Dermis blood vessel endothelial cell (primary cell): ENCODE measurements at places on chromosomes 12 and 14. TPM values are rescaled to one million over a fixed set of nuclear protein-coding genes. Genes with fewer than 3 reads are reported as not detected.

The RXYLT1 gene
- 11.1 and 12.8 TPM in 2 replicates for total RNA-seq

DNA sequence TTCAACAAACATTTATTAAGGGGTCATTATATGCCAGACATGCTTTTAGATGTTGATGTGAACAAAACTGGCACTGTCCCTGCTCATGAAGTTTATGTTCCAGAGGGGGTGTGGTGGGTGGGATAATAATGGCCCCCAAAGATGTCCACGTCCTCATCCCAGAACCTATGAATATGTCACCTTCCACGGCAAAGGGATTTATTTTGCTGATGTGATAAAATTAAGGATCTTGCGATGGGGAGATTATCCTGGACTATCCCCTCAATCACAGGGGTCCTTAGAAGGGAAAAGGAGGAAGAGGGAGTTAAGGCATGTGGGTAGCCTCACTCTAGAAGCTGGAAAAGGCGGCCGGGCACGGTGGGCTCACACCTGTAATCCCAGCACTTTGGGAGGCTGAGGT lies 1.7 kb upstream of the SLC48A1 start:
- DNase-seq: no peak

DNA sequence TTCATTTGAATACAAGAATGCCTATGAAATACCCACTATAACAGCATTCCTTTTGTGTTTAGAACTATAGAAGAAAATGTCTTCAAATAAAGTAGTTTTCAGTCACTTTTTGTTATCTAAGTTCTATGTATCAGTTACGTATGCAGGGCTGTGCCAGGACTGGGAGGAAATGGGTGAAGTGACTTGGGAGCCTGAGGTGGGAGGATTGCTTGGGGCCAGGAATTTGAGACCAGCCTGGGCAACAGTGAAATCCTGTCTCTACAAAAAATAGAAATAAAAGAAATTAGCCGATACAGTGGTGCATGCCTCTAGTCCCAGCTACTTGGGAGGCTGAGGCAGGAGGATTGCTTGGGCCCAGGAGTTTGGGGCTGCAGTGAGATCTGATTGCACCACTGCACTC lies 22.9 kb upstream of the MANSC4 start:
- DNase-seq: no peak

GRCh38 chr12:2475984-2476383 lies 318.8 kb upstream of the FKBP4 start:
- DNase-seq: no peak

The PPP1R36 gene
- total RNA-seq: 0.68 and 1.3 TPM in 2 replicates

GRCh38 chr12:93778306-93778705 lies 101.1 kb downstream of the CRADD start:
- peak; percentile 84 for DNase-seq

The MAP1LC3B2 gene
- total RNA-seq: 0.19 TPM in 1 of 2 replicates, not detected in the other

DNA sequence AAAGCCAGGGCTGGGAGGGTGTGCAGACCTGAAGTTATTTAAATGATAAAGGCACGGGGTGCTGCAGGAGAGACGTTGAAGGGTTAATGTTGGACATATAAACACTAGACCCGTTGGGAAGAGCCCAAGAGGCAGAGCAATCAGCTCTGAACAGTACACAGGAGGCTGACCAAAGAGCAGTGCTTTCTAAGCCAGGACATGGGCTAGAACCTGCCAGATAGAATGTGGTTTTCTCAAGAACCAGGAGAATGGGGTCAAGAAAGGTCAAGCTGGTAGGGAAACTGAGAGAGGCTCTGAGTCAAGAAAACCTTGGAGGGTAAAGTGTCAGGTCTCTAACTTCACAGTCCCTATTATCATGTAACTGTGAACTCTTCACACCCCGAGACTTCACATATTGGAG lies 143.2 kb upstream of the EEA1 start:
- DNase-seq: no peak

- DNase-seq: no peak
These were observed 337 bp downstream of the ZC2HC1C start for GRCh38 chr14:75069811-75070145.

- DNase-seq: peak; percentile 75
These were observed 20.5 kb upstream of the GUCY2C start for GRCh38 chr12:14716848-14717444.

The LYZ gene
- not detected in 2 replicates for total RNA-seq

GRCh38 chr12:50174971-50175715 lies 8.0 kb upstream of the CERS5 start:
- peak; percentile 89 for DNase-seq

The PLCZ1 gene
- total RNA-seq: not detected in 2 replicates

The DDN gene
- total RNA-seq: under 0.01 and 0.19 TPM in 2 replicates

DNA sequence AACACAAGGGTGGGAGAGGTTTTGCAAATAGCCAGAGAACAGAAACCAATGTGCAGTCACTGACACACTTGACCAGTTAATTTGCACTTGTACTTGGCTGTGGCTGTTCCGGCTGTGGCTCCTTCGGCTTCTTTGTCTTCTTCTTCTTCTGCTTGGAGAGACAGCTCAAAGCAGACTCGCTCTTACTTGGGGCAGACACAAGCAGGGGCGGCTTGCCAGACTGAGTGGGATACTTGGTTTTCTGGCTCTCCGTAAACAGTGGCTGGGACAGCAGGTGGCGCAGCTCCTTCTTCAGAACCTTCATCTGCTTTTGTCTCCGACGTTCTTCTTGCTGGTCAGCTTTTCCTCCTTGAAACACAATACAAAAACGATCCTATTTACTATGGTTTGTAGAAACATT lies 25.0 kb downstream of the OTUB2 start:
- DNase-seq: peak; percentile 67

- peak; percentile 19 for DNase-seq
These were observed 128.0 kb downstream of the BCAT1 start for GRCh38 chr12:24820872-24821271.

DNA sequence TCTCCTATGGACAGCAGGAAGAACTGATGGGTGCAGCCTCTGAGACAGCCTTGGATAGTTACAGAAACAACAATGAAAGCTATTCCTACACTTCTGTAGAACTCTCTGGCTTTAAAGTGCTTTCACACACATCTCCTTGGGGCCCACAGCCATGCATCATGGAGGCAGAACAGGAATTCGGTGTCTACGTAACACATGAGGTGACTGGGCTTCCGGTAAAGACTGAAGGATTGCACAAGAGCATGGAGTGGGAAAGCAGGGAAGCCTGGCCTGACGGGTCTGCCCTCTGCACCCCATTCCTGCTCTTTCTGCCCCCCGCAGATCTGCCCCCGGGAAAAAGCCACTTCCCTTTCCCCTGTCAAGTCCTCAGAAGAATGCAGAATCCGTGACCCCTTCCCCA lies 82.6 kb downstream of the VWF start:
- no peak for DNase-seq

DNA sequence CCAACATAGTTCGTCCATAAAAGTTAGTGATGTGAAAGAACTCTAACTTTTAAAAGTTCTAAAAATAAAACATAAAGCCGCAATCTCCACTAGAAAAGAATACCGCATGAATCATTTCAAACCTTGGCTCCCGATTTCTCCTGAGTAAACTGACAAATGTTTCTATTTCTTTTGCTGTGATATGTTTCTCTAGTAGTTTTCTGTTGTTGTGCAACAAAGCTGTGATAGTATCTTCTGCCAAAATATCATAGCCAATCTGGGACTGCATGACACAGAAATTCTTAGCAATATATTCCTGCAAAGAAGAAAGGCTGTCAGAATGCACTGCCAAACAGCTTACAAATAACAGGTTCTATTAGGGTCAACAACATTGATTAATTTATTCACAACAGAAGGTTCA lies 174.0 kb downstream of the ITPR2 start:
- DNase-seq: no peak

DNA sequence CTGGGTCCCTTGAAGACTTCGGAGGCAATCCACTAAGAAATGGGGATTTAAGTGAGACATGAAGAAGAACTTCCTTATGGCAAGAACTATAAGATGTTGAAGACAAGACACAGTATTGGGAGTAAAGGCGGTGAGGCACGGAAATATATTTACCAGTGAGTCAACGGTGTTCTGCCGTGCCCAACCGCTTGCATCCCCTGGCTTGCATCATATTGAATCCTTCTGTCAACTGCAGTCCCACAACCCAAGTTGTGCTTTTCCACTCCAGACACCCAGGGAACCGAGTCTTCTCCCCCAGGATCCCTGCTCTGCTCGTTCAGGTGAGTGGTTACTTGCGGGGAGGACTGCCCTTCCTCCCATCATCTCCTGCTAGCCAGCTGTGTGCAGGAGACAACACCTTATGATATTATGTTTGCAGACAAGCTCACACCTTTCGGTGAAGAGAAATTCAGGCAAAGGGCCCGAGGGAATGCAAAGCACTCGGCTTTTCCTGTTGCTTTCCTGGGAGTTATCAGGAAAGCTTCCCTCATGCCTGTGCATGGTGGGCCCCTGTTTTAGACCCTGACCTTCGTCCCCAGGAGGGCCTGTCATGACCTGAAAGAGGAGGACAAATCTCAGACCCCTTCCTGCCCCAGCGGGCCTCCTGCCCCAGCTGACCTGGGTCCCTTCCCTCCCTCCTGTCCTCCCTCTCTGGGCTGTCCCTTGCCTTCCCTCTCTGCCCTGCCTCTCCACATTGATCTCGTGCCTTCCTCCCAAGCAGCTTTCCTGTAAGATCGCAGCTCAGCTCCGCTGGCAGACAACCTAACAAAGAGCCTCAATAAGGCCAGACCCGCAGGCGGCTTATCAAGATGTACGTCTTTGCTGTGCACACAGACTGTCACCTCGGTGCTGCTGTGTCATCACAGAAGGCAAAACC lies 4.3 kb upstream of the LRTM2 start:
- no peak for DNase-seq

- no peak for DNase-seq
These were observed 29.8 kb downstream of the KCNA1 start for GRCh38 chr12:4939418-4940023.

- DNase-seq: no peak
These were observed 2.4 kb upstream of the OR4K5 start for GRCh38 chr14:19917955-19918518.

- peak; percentile 42 for DNase-seq
These were observed 422.5 kb upstream of the PDE3A start for GRCh38 chr12:19945559-19946435.

DNA sequence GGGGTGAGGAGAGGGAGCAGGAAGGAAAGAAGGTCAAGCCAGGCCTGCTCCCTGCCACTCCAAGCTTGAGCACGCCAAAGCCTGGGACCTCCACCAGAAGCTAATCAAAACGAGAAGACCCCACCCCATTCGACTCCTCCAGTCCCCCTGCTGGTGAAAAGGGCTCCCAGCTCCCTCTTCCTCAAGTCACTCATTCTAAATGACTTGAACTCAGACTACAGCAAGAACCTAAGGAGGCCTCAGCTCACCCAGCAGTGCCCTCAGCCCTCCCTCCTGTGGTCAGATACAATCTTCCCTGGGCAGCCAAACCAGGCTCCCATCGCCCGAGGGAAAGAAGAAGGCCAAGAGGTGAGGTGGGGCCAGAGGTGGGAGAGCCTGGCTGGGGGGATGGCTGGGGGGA lies 17.4 kb downstream of the HDAC7 start:
- DNase-seq: peak; percentile 55

- no peak for DNase-seq
These were observed 2.1 kb downstream of the TSSK4 start for GRCh38 chr14:24207625-24208024.
